RKO (cell line): ENCODE measurements at places on chromosomes 5 and 9.

DNA sequence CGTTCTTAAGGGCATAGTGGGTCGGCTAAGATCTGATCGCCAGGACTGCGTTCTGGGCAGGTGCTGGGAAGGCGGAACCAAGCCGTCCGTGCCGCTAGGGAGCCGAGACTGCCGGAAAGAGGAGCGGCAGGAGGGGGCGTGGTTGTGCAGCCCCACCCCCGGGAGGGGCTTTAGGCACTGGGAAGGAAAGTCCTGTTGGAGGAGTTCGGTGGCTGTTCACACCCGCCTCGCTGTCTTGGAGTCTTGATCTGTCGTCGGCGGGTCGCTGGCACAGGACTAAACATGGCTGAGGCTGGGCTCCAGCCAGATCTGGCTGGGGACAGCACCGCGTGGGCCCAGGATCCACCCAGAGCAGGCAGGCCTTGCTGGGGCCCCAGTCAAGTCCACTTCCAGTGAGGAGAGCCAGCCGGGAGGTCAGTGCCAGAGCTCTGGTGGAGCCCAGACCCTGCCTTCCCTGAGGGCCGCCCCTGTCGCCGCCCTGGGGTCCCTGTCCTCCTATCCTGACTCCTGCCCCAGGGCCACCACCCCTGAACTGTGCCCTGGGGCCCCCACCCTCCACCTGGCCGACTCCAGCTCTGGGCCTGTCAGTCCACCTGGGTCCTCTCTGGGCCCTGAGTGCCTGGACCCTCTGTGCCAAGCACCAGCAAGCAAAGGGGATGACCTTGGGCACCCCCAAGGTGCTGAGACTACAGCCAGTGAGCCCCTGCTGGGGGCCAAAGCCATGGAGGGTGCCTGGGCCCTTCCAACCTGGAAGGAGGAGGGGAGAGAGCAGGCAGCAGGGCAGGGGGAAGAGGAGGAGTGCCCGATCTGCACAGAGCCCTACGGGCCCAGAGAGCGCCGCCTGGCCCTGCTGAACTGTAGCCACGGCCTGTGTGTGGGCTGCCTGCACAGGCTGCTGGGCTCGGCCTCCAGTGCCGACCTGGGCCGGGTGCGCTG lies 4.5 kb downstream of the RNF208 start:
- DNase-seq = no peak

DNA sequence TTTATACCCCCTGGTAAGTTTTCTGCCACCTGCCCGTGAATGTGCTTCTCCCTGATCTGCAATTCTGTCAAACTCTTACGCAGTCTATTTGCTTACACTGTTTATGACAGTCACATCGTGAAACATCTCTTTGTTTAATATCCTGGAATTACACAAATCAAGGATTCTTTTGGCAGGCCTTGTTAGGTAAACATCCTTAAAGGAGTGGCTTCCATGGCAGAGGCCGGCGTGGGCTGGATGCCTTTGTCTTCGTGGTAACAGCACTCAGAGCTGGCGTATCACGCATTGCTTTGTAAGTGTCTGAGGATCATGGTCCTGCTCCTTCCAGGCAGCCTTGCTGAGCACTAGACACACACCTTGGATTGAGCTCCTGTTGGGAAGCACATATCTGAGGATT lies 145.7 kb downstream of the IRX1 start:
- DNase-seq = no peak

DNA sequence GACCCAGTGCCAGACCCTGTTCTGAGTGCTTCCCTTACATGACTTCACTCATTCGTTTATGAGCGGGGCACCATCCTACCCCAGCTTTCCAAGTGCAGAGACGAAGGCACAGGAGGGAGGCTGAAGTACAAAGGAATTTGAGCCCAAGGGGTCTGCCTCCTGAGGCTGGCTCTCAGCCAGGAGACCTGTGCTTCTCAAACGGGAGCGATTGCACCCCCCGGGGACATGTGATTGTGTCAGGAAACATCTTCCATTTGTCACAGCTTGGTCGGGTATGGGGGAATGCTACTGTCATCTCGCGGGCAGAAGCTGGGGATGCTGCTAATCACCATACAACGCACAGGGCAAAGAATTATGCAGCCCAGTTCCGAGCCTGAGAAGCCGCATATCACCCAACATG lies 23.9 kb downstream of the ADCY2 start:
- no peak for DNase-seq

DNA sequence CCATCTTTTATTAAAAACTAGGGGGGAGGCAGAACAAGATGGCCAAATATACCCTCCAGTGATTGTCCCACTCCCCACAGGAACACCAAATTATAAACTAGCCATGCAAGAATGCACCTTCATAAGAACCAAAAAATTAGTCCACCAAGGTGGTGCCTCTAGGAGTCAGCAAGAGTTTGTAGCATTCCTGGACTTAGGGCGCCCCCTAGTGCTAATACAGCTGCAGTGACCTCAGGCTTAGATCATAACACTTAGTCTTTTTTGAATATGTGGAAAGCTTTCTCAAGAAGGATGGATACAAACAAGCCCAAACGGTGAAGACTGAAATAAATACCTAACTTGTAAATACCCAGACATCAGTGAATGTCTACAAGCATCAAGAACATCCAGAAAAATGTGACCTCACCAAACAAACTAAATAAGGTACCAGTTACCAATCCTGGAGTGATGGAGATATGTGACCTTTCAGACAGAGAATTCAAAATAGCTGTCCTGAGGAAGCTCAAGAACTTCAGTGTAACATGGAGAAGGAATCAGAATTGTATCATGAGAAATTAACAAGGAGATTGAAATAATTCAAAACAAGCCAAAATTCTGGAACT lies 19.3 kb downstream of the PPIP5K2 start:
- DNase-seq = peak; percentile 68

DNA sequence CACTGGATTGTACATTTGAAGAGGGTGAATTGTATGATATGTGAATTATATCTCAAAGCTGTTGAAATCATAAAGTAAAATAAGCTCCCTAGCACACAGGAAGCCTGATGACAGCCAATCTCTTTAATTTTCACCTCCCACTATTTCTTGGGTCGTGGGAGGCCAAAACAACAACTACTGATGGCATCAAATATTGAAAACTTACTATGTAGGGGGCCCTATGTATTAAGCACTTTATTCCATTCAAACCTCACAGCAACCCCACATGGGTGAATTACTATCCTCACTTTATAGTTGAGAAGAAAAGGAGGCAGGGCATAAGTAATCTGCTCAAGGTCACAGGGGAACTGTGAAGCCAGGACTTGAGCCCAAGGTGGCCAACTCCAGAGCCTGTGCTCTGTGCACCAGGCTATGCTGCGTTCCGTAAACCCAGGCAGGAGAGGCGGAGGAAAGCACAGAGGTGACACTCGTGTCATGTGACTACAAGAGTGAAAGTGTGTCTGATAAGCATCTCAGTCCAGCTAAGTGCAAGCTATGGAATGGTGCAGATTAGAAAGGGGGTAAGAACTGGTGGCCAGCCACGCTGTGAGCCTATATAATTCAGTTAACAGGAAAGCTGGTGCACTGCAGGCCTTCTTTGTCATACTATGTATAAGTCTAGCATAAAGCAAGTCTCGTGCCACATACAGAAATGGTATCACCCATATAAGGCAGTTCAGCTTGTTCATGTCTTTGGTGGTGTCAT lies 221.0 kb downstream of the DCP2 start:
- DNase-seq = no peak

- no peak for DNase-seq
Observed at GRCh38 chr5:172065431-172066065, 59.1 kb upstream of the FBXW11 start.

DNA sequence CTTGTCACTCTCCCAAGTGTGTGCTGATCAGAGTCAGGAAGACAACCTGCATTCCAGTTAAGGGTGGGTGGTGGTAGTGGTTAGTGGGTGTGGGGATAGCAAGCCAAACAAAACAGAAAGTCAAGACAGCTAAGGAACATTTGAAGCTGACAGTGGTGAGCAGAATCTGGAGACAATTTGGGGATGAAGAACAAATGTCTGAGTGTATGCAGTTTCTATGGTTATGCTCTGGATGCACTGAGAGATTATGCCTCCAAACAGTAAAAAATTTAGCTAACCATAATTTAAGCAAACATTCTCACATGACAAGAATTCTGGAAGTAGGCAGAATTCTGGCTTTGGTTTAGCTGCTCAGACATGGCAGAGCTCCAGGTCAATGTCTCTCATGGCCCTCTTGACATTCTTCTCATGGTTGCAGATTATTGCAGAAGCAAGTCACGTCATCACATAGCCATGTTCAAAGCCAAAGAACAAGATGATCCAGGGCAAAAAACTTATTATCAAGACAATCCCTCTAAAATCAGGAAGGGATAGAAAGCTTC lies 148.7 kb downstream of the LURAP1L start:
- no peak for DNase-seq

GRCh38 chr5:123283499-123283898 lies 139.7 kb downstream of the CEP120 start:
- DNase-seq = no peak

DNA sequence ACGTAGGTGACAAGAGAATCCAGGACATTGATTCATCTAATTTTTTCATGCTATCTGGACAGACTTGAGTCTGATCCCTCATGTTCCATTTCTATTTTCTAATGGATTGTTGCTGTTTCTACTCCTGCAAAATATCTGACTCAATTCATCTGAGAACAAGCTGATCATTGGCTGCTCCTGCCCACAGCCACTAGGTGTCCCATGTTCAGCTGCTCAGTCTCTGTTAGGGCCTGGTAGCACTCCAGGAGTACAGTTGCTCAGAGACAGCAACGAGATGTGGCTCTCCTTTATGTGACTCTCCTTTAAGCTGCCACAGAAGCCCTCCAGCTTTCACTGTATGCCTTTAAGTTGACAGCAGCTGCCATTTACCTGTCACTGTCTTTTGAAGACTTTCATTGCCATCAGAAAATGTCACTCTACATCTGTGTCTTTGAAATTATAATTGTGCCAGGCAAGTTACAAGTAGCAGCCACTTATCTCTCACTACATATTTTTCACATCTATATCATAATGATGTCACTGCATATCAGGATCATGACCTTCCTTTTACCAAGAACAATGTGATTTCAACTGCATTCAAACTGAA lies 1944.2 kb upstream of the NUDT12 start:
- DNase-seq = peak; percentile 28

DNA sequence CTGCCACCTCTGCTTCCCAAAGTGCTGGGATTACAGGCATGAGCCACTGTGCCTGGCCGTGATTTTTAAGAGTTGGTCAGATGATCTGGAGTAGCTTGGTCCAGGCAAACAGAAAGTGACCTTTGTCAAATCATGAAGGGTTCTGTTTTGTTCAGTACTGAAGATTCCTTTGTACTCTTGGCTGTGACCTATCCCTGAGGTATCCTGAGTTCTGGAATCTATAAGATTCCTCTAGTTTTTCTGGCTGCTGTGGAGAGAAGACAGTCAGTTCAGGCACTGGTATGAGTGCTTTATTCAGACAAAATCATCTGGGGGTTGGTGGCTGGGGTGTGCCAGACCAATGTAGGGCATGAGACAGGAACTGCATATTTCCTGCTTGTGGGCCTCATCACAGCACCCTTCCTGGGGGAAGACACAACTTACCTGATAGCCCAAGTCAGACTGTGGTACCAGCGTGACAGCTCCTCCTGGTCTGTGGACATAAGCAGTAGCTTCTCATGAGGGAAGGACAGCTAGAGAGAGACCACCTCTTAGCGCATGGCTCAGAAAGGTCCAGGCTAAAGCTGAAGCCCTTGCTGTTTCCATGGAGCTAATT lies 3.1 kb downstream of the ARHGEF39 start:
- no peak for DNase-seq

DNA sequence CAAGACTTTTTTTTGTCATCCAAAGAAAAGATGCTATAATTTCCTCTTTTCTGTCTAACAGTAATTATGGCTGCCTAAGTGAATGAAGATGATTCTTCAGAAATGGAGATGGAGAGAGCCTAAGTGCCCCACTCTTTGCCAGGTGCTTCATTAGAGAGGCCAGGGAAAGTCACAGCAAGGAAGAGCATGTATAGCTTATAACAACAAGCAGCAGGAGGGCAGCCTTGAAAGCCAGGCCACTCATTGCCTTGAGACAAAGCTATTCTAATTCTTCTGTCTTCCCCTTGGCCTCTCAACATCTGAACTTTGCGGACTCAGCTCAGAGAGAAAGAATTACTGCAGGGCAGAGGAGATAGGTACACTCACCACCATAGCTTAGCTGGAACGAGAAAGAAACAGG lies 112.0 kb upstream of the ZNF366 start:
- DNase-seq = no peak
